ENCODE measurements at places on chromosomes 5 and 9.

DNA sequence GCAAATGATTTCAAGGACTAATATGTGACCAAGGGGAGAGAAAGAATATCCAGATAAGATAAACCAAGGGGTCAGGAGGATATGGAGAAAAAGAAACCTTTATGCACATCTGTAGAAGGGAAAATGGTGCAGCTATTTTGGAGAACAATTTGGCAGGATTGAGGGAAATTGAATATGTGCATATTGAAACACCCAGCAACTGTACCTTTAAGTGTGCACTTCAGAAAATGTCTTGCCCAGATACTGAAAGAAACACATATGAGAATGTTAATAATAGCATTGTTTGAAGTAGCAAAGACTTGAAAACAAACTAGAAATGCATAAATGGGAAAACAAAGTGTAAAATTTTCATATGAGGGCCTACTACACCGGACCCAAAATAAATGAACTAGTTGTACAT is 599.6 kb downstream of the PSAT1 start:
- no peak for DNase-seq

DNA sequence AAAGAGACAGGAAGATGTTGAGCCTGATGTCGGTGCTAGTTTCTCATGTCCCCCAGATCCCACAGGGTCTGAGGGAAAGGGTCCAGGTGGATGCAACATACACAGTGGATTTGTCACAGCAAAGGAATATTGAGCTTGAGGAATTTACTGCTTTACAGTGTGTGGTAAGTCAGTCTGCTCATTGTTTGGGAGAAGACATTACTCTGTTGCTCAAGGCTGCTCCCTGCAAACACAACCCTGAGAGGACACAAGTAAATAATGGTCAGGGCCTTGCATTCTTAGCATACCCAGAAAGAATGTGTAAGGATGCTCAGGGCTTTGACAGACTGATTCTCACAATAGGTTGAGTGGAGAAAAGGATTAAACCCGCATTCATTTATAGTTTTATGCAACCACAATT is 7.3 kb upstream of the MAN2A1 start:
- DNase-seq, result peak; percentile 8

DNA sequence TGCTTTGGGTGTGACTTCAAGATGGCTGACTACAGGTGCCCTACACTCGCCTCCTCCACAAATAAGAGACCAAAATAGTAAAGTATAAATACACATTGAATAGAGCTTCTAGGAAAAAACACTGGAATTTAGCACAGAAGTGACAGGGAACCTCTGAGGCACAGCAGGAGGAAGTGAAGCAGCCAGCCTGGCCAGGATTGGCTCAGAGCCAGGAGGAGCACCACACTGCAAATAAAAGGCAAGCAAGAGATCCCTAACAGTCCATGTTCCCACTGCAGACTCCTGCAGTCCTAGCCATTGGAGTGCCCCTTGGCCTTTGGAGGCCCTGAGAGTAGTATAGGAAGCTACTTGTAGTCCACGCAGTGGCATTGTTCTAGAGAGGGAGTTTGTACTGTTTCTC is 186.7 kb upstream of the TLX3 start:
- DNase-seq, result peak; percentile 11

GRCh38 chr5:14171621-14172020 is 28.5 kb downstream of the TRIO start:
- peak; percentile 63 for DNase-seq

DNA sequence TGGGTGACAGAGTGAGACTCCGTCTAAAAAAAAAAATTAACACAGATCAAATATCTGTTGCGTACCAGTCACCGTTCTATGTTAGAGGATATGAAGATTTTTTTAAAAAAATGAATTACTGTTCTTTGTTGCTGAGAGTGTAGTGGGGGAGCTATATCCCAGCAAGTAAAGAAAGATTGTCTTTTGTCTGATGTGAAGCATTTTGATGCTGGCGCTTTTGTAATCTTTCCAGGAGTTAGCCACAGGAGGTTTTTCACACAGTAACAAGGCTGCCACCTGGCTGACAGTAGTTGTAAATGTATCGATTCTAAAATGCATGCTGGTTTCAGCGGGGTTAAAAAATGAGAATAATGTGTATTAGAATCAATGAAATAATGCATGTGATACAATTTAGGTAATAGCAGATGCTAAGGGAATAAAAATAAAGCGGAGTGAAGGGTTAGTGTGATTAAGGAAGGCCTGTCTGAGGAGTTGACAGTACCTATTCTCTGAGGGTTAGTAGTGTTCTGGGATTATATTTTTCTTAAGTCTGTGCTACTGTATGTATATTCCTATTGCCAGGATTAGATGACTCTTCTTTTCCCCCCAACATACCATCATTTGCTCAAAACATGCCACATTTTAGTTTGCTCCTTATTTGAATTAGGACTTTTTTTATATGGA is 3.4 kb downstream of the LMNB1 start:
- peak; percentile 78 for DNase-seq

DNA sequence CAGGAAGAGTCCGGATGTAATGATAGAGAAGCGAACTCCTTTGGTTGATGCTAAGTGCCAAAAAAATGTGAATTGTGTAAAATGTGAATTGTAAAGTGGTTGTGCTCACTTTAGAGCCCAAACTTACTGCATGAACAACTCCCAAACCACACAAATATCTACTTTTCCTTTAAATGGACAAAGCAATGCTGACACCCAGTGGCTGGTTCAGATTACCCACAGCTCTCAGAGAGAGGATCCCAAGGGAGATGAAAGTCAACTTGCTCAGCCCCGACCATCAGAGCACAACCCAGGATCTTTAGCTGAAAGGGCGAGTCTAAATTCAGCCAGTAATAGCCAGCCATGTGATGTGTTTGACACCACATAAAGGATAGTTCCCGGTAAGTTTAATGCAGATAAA is 133.7 kb downstream of the NMUR2 start:
- peak; percentile 8 for DNase-seq

GRCh38 chr9:125409637-125410521 is 148.3 kb downstream of the GAPVD1 start:
- DNase-seq, result peak; percentile 50

GRCh38 chr9:19102181-19102630 is 498 bp downstream of the HAUS6 start:
- peak; percentile 17 for DNase-seq

DNA sequence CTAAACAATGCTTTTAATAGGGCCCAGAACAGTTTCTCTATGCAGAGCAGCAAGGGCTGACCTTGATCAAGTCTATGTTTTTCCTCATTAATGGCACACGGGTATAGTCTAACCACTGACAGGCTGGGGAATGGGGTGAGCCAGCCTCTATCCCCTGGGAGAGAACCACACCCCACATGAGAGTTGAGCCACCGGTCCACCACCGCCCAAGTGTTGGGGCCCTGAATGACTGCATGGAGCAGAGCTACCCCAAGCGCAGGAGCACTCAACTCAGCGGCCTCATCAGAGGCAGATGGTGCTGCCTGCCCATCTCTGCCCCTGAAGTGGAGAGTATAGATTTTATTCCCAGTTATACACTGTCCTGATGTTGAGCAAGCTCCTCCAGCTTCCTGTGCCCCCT is 247.9 kb upstream of the IRX1 start:
- DNase-seq, result no peak

DNA sequence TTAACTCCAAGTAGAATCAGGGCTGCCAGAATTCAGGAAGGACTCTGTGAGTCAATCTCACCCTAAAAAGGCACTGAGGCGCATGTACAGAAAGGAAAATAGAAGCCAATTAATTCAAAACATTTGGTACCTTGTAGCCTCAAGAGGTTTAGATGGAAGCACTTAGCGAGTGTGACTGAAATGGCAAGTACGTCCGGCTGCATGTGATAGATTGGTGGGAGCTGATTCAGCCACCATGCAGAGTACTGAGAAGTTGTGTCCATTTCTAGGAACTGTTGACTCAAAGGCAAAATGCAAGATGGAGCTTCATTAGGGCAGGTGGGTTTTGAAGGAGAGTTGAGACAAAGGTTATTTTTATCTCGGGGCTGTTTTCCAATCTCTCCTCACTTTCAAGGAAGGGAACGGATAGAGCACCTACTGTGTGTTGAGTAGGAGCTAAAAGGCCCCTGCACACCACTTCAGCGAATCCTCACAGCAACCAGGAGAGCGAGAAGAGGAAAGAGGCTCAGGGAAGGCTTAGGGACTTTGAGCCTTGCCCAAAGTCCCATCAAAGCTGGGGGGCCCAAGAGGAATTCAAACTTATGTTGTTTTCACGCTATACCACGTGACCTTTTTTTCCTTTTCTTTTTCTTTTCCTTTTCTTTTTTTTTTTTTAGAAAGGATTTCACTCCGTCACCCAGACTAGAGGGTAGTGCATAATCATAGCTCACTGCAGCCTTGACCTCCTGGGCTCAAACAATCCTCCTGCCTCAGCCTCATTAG is 34.6 kb upstream of the CPEB4 start:
- DNase-seq, result no peak

- peak; percentile 46 for DNase-seq
Measured at GRCh38 chr9:105131981-105132380, 112.5 kb upstream of the SLC44A1 start.

DNA sequence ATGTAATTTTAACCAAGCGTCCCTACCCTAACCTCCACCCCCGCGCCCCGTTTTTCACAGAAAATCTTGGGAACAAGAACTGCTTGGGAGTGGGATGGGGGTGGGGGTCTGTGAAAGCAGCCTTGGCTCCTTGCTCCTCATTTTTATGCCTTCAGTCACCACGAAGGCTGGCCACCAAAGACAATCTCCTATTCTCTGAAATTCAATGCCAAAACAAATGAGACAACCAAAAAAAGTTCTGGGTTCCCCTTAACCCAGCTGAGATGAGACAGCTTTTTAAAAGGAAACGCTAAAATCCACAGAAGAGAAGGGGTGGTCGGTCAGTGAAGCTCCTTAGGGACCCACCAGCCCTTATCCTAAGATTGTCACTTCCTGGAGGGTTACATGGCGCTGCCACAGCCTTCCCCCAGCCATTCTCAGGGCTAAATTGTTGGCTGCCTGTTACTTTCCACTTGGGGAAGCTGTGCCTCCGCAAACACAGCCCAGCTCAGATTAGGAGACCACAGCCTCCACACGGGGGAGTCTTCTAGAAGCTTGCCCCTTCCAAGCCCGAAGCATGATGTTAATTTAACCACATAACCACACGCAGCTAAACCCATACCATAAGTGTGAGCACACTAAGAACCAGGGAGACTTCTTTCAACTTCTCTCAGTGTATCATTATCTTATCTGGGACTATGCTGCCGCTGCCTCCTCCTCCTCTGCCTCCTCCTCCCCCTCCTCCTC is 136.3 kb downstream of the FOXD1 start:
- DNase-seq, result peak; percentile 100

- peak; percentile 38 for DNase-seq
Measured at GRCh38 chr9:106797299-106797698, 65.7 kb upstream of the ZNF462 start.

DNA sequence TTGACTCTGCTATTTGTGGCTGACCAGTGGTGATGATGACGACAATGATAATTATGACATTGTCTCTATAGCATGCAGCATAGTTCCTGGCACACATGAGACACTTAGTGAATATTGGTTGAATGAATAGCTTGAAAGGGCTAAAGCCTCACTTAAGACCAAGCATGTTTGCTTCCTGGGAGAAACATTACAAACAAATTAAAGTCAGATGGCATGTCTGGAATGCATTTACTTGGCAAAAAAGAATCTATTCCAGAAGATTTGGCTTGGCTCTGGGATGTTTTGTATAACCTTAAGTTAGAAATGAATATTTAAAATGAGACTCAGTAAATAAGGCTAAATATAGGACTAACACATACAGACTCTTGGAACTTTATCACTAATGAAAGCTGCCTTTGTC is 21.6 kb downstream of the GAS1 start:
- peak; percentile 90 for DNase-seq

DNA sequence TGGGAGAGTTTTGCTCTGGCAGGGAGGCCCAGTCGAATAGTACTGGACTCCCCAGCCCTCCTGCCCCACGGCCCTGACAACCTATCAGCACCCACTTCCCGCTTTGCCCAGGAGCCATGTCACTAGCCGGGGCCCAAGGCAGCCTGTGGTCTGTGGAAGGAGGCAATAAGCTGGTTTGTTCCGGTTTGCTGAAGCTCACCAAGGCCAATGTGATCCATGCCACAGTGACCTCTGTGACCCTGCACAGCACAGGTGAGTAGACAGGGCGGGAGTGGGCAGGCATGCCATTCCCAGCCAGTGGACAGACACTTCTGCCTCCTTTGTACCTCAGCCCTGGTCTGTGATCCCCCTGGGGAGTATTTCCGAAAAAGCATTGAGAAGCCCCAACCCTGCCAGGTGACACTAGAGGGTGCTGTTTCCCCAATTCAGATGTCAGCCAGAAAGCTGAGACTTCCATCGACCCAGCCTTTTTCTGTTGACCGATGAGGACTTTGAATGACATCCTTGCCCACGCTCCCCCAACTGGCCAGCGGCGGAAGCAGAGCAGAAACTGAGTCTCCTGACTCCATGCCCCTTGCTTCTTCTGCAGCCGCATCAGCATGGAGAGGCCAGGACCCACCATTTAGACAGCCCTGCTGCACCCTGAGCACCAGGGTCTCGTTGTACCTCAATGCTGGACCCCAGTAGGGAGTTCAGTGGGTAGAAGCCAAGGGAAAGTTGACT is 9.6 kb downstream of the PCYOX1L start:
- DNase-seq, result peak; percentile 74

GRCh38 chr5:171261904-171262303 is 47.1 kb upstream of the TLX3 start:
- no peak for DNase-seq

GRCh38 chr9:79913867-79914266 is 342.1 kb downstream of the TLE4 start:
- no peak for DNase-seq

DNA sequence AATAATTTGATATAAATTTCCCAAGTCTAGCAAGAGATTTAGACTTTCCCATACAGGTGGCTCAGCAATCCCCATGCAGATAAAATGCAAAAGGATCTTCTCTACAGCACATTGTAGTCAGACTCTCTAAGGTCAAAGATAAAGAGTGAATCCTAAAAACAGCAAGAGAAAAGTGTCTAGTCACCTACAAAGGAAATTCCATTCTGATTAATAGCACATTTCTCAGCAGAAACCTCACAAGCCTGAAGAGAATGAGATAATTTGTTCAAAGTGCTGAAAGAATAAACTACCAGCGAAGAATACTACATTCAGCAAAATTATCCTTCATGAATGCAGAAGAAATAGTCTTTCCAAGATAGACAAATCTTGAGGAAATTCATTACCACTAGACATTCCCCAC is 493.3 kb downstream of the PRELID2 start:
- peak; percentile 51 for DNase-seq

DNA sequence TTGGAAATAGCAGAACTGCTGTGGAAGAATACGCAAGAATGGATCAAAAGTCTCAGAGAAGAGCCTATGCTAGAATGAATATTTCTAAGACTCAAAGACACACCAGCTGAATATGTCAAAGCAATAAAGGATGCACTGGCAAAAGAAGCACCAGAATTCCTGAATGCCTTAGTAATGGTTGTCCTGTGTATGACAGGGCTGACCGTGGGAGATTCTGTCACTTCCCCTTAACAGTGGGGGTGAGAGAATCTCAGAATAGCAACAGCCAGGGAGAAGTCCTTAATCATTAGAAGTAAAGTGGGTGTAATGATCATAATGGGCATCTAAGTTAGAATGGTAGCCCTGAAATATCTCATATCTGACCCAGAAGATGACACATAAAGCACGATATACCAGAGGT is 14.6 kb upstream of the PRR16 start:
- peak; percentile 75 for DNase-seq

GRCh38 chr9:73219985-73220626 is 68.4 kb downstream of the ANXA1 start:
- peak; percentile 45 for DNase-seq
